ENCODE measurements at places on chromosomes 7 and 10.

DNA sequence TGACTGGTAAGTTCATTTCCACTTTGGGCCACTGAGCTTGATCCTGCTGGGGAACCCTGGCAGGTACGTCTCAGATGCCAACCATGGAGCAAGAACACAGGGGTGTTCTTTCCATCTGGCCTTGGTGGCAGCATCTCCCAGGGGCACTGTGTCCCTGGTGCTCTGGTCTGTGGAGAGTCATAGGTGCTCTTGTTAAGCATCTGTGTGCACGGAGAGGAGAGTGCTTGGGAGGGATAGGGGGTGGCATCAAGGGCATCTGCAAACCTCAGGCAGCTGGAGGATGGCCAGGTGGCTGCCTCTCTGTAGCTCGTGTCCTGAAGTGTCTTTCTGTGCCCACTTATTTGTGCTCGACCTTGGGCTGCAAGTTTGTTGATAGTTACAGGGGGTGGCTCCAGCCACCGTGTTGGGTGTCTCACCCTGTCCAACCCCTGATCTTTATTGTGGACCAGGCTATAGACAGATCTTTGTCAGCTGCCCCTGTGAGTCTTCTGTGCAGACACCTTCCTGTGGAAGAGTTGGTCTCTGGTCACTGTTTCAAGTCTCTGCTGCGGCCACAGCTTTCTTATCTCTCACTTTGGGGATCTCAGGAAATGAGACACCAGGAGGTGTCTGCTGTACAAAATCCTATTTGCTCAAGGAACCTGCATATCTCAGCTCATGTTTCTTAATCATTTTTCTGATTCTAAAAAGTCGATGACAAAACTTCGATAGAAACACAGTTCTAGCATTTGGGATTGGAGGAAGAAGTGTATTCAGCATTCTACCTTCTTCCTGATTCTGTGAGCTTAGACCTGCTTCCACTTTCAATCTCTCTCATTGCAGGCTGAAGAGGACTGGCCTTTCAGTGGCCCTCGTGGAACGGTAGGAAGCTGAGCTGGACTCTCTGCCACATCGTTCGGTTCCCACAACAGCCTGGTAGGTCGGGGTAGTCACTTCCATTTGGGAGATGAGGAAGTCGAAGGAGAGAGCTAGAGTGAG lies 17.2 kb upstream of the GIMAP8 start:
- DNase-seq, result no peak

DNA sequence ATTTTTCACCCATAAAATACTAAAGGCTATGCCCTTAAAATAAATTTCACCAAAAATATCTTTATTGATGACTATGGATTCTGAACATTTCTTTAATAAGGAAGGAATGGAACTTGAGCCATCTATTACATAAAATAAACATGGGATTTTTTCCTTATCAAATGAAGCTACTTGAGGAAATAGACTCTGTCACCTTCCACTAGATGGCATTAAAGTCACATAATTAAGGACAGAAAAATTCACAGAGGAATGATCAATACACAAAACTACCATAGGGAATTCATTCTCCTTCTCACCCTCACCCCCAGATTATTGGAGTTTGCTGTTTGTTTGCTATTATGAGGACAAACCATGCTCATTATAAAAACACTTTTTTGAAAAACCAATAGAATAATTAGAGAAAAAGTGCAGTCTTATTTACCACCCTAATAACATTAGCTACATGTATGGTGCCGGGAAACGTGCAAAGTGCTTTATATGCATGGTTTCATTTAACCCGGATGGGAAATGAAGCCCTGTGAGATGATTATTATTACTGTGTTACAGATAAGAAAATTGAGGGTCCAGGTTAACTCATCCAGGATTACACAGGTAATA lies 21.1 kb upstream of the FOXI2 start:
- no peak for DNase-seq

DNA sequence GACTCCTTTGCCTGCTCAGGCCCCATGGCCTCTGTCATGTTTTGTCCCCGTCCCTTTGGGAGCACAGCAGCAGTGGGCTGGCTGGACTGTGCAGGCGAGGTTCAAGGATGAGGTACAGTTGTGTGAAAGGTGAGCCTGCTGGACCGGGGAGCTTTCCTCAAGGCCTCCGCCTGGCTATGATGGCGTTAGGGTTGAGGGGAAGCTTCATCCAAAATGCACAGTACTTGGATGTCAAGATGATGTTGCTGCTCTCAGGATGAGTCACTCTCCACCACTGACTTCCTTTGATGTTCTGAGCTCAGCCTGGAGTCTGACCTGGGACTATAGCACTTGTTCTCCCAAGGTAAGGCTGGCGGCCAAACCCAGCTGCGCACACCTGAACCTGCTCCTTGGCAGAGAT lies 152.7 kb upstream of the SHH start:
- peak; percentile 48 for DNase-seq

DNA sequence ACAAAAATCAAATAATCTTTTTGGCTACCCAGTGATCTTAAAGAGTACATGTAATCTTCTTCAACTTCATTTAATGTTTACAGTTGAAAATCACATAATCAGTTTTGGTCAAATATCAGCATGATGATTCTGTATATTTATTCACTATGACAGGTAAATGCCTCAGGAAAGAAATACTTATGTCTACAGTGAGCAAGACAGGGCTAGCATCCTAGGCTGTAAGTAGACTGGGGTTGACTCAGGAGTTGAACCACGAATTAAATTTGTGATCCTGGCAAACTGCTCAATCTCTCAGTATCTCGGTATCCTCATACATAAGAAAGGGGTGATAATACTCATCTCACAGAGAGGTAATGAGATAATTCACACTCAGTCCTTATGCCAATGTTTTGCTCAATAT lies 71.8 kb downstream of the SEMA3D start:
- DNase-seq, result no peak

GRCh38 chr7:137254766-137255165 lies 88.8 kb downstream of the PTN start:
- no peak for DNase-seq

GRCh38 chr10:105339669-105340068 lies 698.6 kb downstream of the SORCS3 start:
- no peak for DNase-seq

DNA sequence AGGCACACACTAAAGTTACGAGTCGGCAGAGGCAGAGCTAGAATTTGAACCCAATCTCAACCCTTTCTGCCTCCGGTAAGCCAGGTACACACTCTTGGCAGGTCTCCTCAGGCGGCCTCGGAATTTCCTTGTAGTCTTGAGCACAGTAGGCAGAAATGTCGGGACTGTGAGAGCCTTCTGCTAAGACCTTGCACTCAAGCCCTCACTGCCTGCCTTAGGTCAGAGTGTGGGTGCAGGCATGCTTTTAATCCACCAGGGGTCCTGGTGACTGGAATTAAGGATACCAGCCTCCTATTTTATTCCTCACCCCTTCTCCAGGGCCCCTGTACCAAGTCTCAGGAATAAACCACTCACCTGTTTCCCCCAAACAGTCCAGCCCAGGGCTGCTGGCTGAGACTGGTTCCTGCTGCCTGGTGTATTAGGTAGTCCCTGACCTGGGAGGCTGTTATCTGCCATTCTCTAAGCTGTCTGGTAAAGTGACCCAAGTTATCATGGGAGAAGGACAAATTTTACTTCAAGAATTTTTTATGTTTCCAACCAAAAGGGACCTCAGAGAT lies 855 bp downstream of the ATP6V1F start:
- DNase-seq, result peak; percentile 53

GRCh38 chr7:81402227-81402626 lies 367.6 kb downstream of the HGF start:
- DNase-seq, result no peak

- DNase-seq, result no peak
Measured at GRCh38 chr10:31644931-31645633, 283.5 kb downstream of the ARHGAP12 start.

DNA sequence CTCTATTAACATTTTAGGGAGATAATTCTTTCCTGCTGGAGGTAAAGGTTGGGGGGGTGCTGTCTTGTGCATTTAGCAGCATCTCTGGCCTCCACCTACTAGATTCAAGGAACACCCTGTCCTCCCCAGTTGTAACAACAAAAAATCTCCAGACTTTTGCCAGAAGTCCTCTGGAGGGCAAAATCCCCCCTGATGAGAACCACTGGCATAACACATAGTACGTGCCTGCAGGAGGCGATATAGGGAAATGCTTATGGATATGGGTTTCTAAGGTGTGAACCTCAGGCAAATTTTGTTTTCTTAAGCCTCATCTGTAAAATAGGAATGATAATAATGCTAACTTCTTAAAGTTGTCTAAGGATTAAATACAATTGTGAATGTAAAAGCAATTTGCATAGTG lies 2.9 kb upstream of the OSBPL3 start:
- no peak for DNase-seq

GRCh38 chr10:23319835-23320234 lies 24.8 kb downstream of the C10orf67 start:
- no peak for DNase-seq

- DNase-seq, result no peak
Measured at GRCh38 chr7:21938463-21938862, 7.2 kb downstream of the CDCA7L start.

DNA sequence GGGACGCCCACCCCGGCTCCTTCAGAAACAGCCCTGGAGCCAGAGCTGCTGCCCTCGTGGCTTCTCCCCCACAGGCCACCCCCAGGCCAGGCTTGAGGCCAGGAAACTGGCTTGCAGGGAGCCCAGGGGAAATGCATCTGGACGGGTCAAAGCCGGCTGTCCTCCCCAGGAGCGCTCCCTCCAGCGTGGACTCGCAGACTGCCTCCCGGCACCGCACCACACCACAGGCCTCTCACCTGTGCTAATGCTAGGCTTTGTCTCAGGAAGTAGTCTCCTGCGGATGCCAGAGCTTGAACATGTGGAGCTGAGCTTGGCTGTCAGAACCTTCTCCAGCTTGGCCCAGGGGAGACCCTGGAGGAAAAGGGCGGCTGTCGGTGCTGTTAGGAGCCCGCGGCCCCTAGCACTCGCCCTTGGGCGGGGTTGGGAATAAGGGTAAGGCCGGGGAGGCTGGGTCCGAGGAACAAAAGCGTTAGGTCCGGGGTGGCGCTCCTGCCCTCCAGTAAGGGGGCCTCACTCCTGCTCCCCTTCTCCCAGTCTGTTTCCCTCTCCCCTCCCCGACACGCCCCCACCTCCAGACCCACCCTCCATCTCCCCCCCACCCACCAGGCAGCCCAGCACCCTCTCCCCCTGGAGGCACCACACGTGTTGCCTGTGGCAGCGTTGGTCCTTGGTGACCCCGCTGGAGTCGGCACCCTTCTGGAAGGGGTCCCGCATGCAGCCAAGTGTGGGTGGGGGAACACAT lies 21.6 kb upstream of the DRGX start:
- no peak for DNase-seq
